ENCODE measurements at places on chromosomes 7 and 10.
A peak's percentile ranks its signal among the peaks of the same experiment; 100 is the strongest.

DNA sequence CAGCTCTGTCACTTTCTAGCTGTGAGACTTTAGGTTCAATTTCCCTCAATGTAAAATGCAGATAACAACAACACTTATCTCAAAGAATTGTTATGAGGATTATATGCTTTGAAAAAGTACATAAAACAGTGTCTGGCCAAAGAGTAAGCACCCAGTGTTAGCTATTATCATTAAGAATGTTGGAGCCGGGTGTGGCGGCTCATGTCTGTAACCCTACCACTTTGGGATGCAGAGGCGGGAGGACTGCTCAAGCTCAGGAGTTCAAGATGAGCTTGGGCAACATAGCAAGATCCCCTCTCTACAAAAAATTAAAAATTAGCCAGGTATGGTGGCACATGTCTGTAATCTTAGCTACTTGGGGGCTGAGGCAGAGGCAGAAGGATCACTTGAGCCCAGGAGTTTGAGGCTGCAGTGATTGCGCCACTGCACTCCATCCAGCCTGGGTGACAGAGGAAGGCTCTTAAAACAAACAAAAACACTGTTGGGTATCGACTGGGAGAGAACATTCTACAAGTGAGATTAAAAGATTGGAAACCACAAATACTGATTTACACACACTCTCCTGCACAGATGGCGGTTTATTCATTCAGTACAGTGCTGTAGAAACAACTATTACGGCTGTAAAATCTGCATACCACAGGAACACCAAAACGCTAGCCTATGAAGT is 107.3 kb downstream of the PROSER2 start:
- no peak for DNase-seq

DNA sequence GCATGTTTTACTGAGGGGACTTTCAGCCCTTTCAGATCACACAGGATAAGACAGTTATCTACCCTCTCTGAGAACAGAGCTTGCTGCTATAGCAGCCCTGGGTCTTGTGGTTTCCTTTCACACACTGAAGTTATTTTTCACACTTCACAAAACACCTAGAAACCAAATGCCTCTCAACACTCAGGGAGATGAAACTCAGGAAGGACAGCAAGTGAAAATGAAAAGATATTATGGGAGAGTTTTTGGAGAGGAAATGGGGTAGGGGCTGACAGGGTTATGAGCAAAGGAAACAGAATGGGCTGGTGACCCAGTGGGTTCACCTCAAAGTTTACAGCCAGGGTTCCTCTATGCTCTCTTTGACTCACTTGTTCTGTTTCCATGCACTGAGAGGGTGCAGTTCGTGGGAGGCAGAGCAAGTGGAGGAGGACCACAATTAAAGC is 17.0 kb upstream of the GIMAP2 start:
- DNase-seq = no peak

GRCh38 chr10:34029455-34029854 is 695.0 kb upstream of the NRP1 start:
- no peak for DNase-seq

GRCh38 chr7:157751951-157752673 is 415.3 kb downstream of the DNAJB6 start:
- DNase-seq = no peak

- DNase-seq = peak; percentile 45
Measured at GRCh38 chr10:13271552-13272163, 28.2 kb downstream of the PHYH start.

DNA sequence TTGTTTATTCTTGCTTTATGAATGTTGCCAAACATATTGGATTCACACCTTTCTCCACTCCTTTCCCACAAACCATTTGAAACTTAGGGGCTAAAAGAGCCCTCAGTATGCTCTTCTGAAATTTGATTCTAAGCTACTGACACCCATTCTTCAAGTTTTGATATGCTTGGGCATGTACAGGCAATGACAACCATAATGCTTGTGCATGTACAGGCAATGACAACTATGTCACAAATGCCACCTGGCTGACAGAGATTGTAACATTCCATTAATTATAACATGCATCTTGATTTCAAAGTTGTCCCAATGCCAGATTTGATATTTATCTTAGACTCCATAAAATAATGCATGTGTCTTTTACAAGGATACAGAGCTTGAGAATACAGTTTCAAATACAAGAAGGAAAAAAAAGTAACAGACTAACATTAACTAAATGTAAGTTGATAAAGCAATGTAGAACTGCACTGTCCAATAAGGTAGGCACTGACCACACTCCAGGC is 17.5 kb upstream of the CDK1 start:
- DNase-seq = no peak

DNA sequence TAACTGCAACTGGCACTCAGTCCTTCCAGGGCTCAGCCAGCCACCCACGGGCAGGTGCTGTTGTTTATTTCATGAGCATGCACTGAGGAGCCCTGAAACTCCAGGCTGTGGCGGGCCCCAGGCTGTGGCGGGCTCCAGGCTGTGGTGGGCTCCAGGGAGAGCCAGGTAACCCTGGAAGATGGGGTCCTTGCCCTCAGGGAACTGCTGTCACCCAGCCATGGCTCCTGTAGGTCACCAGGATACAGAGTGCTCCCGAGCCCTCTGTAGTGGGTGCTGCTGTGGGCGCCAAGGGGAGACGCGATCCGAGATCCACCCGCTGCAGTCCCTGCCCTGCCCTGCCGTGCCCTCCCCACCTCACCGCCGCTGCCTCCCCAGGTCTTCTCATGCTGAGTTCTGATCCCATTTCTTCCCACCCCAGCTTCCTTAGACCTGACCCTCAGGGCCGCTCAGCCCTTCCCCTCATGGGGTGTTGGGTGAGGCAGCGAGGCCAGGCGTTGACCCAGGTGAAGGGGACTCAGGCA is 29.6 kb downstream of the LRRC27 start:
- no peak for DNase-seq

DNA sequence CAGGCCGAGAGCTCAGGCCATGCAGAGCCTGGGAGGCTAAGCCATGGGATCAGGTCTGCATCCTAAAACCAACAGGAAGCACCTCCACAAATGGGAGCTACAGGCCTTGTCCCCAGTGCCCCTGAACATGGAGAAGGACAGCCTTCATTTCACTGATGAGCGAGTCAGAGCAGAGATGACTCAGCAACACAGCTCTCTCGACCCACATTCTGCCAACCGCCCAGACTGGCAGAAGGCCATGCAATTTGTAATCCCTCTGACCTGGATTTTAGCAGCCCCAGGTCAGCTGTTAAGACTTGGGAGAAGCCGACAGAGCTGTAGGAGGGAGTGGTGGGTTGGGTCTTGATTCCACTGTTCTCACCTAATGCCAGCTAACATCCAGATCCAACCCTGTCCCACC is 25.5 kb downstream of the VOPP1 start:
- peak; percentile 83 for DNase-seq

GRCh38 chr7:97454636-97455035 is 277.2 kb upstream of the TAC1 start:
- DNase-seq = no peak

DNA sequence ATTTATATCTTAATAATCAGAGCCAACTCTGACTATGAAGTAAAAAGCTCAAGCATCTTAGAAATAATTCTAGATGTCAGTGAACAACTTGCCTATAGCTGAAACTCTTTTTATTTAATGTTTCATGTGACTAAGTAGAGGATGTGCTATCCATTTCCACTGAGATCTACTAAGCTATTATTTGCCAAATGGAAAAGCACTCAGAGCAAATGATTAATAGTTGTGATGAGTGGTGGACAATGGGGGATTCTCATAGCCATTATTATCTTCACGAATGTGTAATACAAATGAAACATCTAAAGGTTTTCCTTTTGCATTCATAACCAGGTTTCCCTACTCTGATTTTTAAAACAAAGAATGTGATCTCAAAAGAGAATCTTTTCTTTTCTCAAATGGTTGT is 126.6 kb upstream of the GNAI1 start:
- no peak for DNase-seq

GRCh38 chr10:10986606-10987005 is 31.1 kb upstream of the CELF2 start:
- DNase-seq = no peak

- no peak for DNase-seq
Measured at GRCh38 chr10:23016636-23017035, 78.7 kb upstream of the MSRB2 start.

- no peak for DNase-seq
Measured at GRCh38 chr7:90570373-90570959, 25.7 kb upstream of the CDK14 start.

- DNase-seq = peak; percentile 11
Measured at GRCh38 chr7:121873289-121874194, 581 bp downstream of the PTPRZ1 start.

DNA sequence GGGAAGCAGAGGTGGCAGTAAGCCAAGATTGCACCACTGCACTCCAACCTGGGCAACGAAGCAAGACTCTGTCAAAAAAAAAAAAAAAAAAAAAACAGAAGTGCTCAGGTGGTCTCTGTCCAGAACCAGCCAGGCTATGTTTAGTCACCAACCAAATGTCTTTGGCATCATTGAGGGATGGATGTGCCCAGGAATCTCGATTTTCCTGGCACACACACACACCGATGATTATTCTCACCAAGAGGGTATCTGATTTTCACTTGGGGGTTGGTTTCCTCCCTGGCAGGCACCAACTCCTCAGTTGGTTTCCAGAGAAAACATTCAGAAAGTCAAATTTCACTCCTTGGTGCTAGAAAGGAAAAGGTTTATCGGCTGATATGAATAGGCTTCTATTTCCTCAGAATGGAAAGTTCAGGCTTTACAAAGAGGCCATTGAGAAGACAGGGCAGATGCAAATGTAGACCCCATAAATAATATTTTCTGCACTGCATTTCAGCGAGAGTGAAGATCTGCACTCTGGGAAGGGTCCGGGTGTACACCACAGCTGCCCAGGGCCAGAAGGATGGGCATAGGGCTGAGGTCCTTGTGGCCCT is 154.8 kb downstream of the TNS3 start:
- no peak for DNase-seq

- DNase-seq = no peak
Measured at GRCh38 chr7:143885951-143886350, 16.0 kb downstream of the TCAF1 start.

- DNase-seq = no peak
Measured at GRCh38 chr10:58885686-58886345, 290.6 kb upstream of the PHYHIPL start.

- no peak for DNase-seq
Measured at GRCh38 chr7:55108818-55109217, 90.0 kb downstream of the EGFR start.

DNA sequence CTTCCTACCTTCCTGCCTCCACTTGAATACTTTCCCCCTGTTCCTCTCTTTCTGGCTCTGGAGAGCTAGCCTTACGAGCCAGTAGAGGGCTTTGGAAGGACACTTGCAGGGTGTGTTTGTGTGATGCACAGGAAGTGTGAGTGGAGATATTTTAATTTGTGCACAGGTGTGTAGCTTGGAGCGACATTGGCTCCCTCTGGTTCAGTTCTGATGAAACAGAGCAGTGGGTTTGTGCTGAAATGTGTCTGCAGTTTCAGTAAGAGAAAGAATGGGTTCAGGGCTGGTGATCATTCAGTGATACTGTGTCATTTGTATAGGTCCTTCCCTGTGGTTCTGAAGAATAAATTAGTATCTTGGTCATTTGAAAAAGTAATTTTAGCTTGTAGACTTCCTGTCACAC is 86.9 kb downstream of the SND1 start:
- no peak for DNase-seq

DNA sequence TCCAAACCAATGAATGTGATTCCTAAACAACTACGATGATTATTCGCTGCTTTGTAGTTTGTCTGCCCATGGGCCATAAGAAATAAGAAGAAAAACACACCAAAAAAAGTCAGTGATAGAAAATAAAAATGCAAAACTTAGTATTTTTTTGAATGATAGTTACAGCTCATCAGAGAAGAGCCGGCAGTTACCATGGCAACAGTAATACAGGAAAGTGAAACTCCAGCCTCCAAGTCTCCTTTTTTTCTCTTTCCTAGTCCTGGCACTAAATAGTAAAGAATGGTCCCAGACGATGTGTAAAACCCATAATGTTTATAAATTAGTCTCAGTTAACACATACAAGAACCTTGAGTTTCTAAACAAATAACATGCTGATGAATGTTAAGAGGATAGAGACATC is 21.6 kb upstream of the LHFPL3 start:
- no peak for DNase-seq

GRCh38 chr10:119516381-119517234 is 25.9 kb downstream of the RGS10 start:
- DNase-seq = no peak

DNA sequence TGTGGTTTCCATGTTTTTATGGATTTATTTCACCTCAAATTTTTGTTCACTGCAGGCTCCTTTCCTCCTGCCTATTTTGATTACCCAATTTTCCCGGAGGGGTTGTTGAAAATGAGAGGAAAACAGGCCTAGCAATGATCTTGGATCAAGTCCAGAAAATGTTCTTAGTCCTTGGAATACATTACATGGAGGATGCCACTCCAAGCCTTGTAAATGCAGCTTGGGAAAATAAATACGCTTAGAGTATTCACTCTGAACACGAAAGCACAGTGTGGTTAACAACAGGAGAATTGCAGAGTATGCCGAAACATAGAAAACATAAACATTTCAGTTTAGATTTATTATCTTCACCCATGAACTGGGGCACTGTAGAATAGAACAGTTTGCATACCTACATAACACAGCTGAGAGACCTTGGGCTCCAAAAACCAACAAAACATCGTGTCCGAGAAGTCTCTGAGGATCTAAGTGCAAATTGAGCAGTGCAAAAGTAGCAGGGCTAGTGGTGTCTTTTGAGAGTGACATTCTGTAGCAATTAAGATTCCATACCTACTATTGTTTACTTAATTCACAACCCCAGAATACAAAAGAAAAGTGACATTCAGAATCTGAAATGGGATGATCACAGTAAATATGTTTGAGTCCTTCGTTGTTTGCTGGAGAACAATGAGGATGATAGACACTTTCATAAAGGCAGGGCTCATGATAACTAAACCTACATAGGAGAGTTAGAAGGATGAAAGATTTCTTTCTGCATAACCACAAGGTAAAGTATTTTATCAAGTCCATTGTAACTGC is 7.6 kb upstream of the CD36 start:
- DNase-seq = no peak

- no peak for DNase-seq
Measured at GRCh38 chr7:131148708-131149428, 178.8 kb upstream of the MKLN1 start.

- DNase-seq = no peak
Measured at GRCh38 chr7:140229591-140230515, 53.1 kb upstream of the KDM7A start.

DNA sequence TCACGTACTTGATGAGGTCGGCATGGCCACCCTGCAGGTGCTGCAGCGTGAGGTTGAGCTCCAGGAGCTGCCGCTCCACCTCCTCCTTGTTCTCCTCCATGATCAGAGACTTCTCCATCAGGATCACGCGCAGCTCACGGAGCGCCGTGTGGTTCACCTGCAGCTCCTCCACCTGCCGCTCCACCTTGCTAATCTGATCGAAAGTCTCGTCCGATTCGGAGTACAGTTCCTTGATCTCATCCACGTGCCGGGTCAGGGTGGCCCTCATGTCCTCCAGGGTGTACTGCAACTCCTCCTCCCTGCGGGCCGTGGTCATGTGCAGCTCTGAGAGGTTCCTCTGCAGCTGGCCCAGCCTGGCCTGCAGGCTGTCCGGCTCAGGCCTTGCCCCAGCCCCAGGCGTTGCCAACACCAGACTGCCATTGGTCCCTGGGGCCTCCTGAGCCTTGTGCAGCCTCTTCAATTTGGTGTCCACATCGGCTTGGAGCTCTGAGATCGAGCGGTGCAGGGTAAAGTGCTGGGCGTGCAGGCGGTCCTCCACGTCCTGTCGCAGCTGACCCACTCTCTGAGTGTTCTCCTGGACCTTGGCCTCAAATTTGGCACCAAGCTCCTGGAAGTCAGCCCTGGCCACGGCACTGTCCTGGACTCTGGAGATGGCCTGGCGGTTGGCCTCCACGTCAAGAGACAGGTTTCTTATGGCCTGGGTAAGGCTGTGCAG is 13.9 kb downstream of the MMRN2 start:
- DNase-seq = no peak

- no peak for DNase-seq
Measured at GRCh38 chr10:34764472-34764946, 50.6 kb downstream of the PARD3 start.

Measured in AG08396 (cell line).